COR-L47 (cell line): ENCODE measurements at places on chromosomes 4 and X.

GRCh38 chrX:72021975-72022374, 109.7 kb downstream of the RTL5 start:
- no peak for DNase-seq

GRCh38 chr4:53855581-53856250, 208.7 kb downstream of the CHIC2 start:
- no peak for DNase-seq

GRCh38 chr4:163618845-163619244, 124.4 kb downstream of the TMA16 start:
- DNase-seq, result no peak

DNA sequence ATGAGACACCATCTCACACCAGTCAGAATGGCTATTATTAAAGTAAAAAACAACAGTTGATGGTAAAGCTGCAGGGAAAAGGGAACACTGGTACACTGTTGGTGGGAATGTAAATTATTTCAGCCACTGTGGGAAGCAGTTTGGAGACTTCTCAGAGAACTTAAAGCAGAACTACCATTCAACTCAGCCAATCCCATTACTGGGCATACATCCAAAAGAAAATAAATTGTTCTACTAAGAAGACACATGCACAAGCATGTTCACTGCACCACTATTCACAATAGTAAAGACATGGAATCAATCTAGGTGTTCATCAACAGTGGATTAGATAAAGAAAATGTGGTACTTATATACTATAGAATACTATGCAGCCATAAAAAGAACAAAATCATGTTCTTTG, 135.0 kb downstream of the REELD1 start:
- no peak for DNase-seq

GRCh38 chrX:135596495-135596894, 76.0 kb downstream of the INTS6L start:
- DNase-seq, result peak; percentile 22

DNA sequence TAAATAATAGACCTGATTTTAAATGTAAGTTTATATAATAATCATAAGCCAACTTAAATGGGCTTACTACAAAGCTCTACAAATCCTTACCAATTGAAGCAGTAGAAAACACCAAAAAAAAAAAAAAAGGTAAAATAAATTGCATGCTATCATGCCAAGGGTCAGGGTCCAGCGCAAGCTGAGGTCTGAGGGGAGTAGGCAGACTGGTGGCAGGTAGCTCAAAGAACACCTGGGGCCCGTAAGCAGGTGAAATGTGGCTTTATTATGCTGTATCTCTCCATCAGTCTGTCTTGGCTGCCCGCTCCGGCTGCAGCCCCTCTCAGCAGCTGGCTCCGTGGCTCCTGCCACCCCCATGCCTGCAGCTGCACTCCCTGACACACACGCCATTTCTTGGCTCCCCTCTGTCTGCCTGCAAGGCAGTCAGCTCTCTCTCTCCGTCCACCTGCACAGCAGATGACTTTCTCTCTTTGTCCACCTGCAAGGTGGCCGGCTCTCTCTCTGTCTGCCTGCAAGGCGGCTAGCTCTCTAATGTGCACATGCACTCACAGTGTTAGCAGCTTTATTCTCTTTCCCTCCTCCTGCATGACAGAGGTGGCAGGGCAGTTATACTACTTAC, 209.4 kb upstream of the UGT8 start:
- DNase-seq, result peak; percentile 61

- no peak for DNase-seq
Observed at GRCh38 chr4:89929425-89930159, 34.9 kb downstream of the MMRN1 start.
